ENCODE measurements at places on chromosomes 1 and 21.

DNA sequence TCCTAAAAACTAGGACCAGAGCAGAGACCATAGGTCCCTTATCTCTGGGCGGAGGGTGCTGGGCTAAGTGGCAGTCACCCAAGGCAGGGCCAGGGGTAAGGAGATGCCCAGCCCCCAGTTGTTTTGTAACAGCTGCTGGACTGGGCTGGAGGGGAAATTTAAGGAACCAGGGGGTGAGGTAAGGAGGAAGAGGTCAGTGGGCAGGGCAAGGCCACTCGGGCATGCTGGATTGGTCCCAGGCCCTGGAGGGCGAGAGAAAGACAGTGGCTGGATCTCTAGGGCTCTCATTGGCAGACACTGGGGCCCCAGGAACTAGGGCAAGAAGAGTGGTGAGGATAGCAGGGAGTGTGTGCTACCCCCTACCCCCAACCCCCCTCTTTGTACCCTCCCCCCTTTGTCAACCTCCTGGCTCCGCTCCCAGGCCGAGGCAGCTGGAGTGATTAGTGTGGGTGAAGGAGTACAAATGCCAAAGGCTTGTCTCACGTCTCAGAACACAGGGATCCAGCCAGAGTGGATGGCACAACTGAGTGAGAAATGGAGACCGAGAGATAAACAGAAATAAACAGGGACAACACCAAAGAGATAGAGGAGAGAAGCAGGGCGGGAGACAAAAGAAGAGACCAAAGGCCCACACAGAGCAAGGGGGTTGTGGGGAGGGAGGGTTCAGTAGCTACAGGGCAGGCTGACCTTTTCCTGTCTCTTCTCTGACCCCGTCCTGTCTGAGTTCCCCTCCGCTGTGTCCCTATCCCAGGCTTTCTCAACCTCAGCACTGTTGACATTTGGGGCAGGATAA lies 20.5 kb upstream of the THRAP3 start:
- DNase-seq, result no peak

DNA sequence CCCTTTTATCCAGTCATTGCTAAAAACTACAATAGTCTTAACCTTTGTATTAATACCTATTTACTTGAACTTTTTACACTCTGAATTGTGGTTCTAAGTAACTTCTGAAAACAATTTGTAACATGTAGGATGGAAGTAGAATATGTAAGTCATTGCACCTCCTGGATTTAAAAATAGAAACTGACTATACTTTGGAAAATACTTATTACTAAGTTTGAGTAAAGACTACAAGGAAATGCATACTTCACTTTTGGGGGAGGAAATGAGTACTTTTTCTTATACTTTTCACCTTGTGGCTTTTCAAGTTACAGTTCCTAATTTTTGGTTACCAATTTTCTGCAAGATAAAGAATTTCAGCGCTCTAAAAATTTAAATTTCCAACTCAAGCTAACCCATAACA lies 8.7 kb downstream of the RGS18 start:
- DNase-seq, result no peak

- no peak for DNase-seq
These were observed 81.2 kb upstream of the IFFO2 start for GRCh38 chr1:19037659-19038058.

GRCh38 chr1:2583871-2584351 lies 2.7 kb upstream of the PRXL2B start:
- no peak for DNase-seq

DNA sequence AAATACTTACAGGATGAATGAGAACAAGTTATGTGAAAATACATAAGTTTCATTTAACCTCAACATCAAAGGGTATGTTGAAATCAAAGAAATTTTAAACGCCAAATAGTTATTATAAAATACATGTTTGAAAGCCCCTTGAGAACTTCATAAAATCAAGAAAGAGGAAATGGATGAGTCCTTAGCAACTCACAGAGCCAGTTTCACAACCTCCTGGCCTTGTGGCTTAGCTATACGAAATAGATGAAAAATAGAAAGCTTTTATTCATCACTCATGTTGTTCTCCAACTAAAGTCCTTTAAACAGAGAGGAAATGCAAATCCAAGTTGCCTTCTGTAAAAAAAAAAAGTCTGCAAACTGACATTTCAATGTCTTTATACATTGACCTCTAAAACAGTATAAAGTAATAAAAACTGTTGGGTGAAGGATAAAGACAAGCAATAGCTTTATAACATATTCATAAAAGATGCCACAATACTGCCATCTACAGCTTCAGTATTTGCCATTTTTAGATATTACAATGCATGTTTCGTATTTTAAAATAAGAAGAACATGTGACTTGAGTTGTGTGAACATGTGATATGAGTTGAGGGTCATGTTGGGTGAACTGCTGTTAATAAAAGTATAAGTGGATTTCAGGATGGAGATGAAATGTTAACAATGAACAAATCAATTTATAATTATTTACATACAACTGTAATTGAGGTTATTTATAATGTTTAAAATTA lies 847.8 kb downstream of the MRPL39 start:
- DNase-seq, result no peak

GRCh38 chr1:56107275-56107638 lies 472.1 kb downstream of the PLPP3 start:
- DNase-seq, result no peak

- DNase-seq, result no peak
These were observed 308.9 kb upstream of the LRRC7 start for GRCh38 chr1:69258842-69259241.

Data from memory B cell (primary cell).